AG09309 (cell line): ENCODE measurements at places on chromosomes 16 and 17.

DNA sequence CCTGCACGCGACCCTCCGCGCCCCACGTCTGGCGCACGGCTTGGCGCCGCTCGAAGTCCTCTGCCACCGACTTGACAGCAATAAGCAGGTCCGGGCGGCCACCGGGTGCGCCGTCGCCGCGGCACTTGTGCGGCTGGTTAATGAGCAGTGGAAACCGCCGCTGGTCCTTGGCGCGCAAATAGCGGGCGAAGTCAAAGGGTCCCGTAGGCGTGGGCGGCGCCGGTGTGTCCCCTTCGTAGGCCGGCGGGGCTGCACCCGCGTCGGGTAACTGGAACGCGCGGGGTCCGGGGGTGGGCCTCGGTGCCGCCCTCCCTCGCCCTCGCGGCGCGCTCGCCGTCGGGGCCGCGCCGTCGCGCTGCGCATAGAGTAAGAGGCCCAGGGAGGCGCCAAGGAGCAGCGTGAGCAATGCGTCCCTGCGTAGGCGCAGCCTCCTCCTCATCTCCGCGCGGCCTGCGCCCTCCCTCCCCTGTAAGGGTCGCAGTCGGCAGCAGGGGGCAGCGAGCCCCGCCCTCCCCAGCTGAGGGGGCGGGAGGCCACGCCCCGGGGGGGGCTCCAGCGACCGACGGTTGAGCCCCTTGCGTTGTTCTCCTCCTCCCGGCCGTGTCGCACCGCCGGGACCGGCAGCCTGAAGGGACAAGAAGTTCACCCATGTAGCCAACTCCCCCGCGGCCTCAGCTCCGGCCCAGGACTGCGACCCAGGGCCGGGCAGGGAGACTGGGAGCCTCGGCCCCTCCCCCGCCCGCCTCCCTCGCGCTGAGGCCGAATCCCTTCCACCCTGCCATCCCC lies 558 bp downstream of the B3GNT9 start:
- no peak for DNase-seq

GRCh38 chr17:58728798-58729197 lies 26.9 kb upstream of the PPM1E start:
- DNase-seq: no peak

GRCh38 chr16:66511602-66512271 lies 38.2 kb downstream of the TK2 start:
- DNase-seq: no peak

DNA sequence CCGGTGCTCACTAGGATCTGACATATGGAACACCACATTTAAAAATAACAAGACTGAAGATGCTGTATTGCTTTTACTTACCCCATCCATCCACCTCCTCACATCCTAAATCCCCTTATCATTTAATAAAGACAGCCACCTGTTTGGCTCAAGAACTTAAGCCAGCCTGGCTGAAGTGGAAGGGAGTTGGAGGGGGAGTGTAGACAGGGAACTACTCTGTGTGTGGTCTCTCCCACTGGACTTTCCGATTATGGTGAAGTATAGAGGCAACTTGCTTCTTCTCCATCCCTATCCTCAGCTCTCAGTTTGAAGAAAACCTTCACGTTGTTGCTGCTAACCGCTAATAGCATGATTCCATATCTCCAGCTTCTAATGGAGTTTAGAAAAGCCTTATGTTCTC lies 313.4 kb downstream of the CDH11 start:
- DNase-seq: no peak

- DNase-seq: no peak
Observed at GRCh38 chr17:56890390-56890789, 23.5 kb downstream of the TRIM25 start.

DNA sequence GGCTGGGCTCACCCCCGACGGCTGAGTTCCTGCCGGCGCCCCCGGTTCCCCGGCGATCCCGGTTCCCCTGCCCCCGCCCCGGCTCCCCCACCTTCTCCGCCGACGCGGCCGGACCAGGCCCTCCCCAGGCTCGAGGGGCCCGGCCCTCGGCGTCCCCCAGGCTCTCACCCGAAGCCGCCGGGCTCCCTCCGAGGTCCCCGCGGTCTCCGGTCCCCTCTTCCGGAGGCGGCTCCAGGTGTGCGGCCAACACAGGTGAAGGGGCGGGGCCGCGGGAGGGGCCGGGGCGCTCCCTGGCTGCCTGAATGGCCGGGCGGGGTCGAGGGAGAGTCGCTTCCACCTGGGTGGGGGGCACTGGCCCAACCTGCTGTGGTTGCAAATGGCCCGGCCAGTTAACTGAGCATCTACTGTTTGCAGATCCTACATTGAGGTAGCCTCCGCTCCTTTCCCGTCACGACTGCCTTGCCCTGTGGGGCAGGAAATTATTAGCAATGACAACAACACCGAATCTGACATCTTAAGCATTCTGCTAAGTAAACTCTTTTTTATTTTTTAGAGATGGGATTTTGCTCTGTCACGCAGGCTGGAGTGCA lies at the start of gene BICDL2:
TSS of gene BICDL2 (minus strand) at position 219 of the 590 bp plus-strand sequence. CDS start 1,448 bp downstream, outside the sequence.
- no peak for DNase-seq

DNA sequence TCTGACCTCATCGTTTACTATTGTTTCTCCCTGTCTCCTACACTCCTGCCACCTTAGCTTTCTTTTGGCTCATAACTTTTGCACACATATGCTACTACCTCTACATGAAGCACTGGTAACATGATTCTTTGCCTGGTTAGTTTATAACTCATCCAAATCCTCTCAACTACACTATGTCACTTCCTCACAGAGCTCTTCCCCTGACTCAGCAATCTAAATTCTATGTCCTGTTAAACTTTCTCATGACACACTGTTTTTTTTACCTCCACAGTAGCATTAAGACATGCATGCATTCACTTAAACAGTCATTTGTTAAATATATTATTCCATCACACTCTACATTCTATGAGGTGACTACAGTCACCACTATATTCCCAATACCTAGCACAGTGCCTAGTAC lies 19.7 kb downstream of the APPBP2 start:
- peak; percentile 24 for DNase-seq

DNA sequence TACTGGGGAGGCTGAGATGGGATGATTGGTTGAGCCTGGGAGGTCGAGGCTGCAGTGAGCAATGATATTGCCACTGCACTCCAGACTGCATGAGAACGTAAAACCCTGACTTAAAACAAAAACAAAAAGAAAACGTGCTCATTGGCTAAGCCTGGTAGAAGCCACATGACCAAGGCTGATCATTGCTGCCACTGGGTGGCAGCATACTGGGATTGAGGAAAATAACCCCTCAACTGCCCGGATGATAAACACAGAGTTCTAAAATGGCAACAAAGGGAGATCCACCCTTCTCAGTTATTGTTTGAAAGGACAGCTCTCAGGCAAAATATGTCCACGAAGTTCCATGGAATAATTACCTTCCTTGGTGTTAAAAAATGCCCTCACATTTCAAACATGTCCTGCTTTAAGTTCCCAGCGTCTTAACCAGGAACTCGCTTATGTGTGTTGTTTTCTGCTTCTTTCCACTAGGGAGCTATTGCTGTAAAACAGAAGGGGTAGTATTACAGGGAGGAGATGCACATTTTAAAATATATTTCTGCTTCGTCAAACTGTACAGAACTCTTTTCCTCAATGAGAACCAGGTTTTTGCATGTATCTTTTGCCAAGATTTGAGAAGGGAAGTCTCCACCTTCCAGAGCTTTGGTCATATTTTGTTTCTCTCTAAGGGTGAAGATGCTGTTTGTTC lies 675.3 kb downstream of the MAF start:
- DNase-seq: no peak

DNA sequence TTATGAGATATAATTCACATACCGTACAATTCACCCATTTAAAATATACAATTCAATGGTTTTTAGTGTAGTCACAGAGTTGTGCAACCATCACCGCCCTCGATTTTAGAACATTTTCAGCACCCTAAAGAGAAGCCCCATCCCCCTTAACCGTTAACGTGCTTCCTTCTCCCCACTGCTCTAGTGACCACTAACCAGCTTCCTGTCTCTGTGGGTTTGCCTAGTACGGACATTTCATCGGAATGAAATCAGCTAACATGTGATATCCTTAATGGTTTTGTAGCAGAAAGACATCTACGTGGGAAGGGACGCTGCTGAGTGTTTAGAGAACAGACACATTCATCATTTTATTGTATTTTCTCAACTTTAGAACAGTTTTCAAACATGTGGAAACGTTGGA lies 80.8 kb upstream of the HSBP1 start:
- DNase-seq: peak; percentile 80
